ENCODE measurements at places on chromosomes 11 and 22. TPM values are rescaled to one million over a fixed set of nuclear protein-coding genes. Genes with fewer than 3 reads are reported as not detected.

Gene KIRREL3
- polyA plus RNA-seq = 0.96 TPM

Gene IGLL1
- polyA plus RNA-seq = 0.60 TPM

Gene KRTAP5-1
- 3.0 TPM for polyA plus RNA-seq

Gene YPEL1
- polyA plus RNA-seq = 4.1 TPM

Gene OR52H1
- not detected for polyA plus RNA-seq

Gene CDHR5
- polyA plus RNA-seq = 763 TPM

Gene AGBL2
- 10.6 TPM for polyA plus RNA-seq

Gene SLC22A9
- polyA plus RNA-seq = 0.04 TPM

- DNase-seq = no peak
These were observed 73.1 kb downstream of the ELP4 start for GRCh38 chr11:31582697-31583096.

GRCh38 chr11:116641561-116642045, 131.2 kb downstream of the BUD13 start:
- peak; percentile 25 for DNase-seq

GRCh38 chr11:117715801-117716200, 81.2 kb downstream of the DSCAML1 start:
- no peak for DNase-seq

GRCh38 chr11:1870721-1871466, 18.0 kb downstream of the LSP1 start:
- no peak for DNase-seq

DNA sequence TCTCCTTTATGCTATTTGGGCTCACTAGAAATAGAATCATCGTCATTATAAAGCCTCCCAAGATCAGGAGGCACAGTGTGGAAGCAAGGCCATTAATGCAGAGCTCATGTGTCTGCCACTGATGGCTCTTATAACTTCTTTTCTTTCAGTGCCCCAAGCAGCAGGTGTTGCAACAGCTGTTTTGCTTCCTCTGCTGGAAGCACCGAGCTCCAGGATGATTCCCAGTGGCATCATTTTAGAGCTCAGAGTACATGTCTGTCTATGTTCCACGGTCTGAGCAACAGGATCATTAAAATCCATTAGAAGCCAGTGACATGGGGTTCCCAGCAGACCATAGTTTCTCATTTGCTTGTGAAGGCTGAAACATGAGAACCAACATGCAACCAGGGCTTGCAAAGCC, 803.0 kb upstream of the FAT3 start:
- no peak for DNase-seq

DNA sequence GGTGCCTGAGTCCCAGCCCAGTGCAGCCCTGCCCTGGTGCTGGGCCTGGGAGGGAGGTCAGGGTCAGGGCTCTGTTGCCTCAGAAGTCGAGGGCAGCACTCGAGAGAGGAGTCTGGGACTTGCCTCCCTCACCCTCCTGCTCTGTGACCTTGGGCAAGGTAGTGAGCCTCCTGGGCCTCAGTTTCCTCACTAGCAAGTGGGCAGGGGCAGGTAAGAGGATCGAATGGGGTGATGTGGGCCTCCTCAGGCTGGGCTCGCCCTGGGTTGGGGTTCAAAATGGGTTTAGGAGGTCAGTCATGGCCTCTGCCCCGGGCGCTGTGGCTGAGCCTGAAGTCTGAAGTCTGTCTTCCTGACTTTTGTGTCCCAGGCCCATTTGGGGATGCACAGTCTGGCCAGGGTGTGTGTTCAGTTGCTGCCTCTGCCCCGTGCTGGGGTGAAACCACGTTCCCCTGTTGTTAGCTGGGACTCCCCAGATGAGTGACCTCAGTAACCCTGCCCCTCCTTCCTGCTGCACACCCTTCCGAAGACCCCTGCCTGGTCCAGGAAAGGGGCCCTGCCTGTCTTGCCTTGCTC, 40.9 kb upstream of the CELSR1 start:
- DNase-seq = peak; percentile 39

- no peak for DNase-seq
These were observed 40.5 kb upstream of the TPBGL start for GRCh38 chr11:75200051-75200450.

DNA sequence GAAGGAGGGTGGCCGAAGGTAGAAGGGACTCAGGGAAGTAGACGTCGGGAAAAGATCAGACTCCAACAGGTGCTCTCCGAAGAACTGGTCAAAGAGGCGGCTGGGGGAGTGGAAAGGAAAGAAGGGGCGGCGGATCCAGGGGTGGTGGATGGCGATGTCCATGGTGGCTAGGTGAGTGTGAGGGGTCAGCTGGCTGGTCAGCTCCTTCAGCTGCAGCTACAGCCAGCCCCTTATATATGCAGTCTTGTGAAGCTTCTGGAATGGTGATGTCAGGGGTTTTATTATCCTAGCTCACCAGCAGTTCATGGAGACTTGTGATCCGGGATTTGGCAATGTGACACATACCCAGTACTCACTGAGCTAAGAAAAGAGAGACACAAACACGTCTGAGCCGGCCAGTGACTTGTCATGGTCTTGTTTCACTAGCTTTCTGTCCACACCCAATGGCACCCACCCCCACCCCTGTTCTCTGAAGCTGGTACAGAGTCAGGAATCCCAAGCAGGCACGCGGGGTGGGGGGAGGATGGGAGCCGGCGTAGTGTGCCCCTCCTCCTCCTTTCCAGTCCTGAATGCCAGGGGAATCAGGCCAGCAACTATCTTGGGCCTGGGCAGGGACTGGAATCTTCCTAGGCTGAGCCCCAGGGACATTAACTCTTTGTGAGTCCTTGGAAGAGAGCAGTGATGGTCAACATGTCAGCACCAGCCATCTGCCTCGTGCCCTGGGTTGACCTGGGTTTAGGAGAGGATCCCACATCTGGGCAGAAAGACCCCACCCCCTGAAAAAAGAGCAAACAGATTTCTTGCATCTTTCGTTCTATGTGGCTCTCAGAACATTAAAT, at the start of gene CRYAB:
Gene CRYAB, minus strand, starts transcription at position 208 of the 839 bp plus-strand sequence. Its CDS starts 46 bp downstream, at position 162.
- DNase-seq = peak; percentile 70

DNA sequence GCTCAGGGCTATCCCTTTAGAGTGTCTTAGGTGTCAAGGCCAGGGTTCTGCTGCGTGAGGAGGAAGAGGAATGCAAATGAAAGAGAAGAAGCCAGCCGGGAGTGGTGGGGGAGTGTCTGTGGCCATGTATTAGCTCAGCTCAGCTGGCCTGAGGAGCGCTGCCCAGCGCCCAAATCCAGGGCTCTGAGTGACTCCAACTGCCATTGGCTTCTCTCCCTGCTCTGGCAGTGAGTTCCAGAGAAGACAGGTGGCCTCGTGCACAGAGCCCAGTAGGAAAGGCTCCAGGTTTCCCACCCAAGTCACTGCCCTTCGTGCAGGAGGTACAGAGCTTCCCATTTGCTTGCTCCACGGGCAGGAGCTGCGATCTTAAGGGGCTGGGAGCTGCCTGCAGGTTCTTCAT, 302.0 kb downstream of the KIRREL3 start:
- DNase-seq = no peak

- peak; percentile 4 for DNase-seq
These were observed 10.4 kb upstream of the MRPL17 start for GRCh38 chr11:6693342-6694228.

- no peak for DNase-seq
These were observed 50.5 kb downstream of the RAB30 start for GRCh38 chr11:83020942-83021779.

- no peak for DNase-seq
These were observed 151.7 kb downstream of the CEP164 start for GRCh38 chr11:117479372-117479771.

DNA sequence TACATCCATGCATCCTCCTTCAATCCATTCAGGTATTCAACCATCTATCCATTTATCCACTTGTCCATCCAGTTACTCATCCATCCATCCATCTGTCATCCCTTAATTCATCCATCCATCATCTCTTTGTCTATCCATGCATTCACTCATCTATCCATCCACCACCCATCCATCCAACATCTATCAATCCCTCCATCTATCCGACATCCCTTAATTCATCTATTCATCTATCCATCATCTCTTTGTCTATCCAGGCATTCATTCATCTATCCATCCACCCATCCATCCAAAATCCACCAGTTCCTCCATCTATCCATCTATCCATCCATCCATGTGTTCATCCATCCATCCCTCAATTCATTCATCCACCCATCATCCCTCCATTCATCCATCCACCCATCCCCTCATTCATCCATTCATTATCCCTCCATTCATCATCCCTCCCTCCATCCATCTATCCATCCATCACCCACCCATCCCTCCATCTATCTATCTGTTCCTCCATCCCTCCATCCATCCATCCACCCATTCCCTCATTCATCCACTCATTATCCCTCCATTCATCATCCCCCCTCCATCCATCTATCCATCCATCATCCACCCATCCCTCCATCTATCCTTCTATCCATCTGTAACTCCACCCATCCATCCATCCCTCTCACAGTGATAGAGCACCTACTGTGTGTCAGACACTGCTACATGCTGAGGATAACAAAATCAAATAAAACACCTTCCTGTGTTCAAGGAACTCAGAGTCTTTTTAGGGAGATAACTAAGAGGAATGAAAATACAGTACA, 1.5 kb upstream of the MB start:
- DNase-seq = no peak

DNA sequence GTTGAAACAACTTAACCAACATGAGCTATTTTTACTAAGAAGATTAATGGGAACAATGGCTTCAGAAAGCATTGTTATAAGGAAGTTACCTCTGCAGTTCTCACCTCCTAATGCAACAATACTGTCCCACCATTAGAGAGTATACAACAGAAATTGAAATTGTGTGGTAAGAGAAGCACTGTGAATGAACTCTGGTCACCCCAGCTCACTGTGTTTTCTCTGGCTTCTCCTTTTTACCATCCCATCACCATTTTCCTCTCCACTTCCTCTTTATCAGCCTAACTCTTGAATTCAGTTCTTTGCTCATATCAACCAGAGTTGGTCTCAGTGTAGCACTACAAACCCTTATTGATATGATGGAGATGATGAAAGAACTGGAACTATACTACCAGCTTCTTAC, 138.0 kb upstream of the POU2AF2 start:
- DNase-seq = no peak

DNA sequence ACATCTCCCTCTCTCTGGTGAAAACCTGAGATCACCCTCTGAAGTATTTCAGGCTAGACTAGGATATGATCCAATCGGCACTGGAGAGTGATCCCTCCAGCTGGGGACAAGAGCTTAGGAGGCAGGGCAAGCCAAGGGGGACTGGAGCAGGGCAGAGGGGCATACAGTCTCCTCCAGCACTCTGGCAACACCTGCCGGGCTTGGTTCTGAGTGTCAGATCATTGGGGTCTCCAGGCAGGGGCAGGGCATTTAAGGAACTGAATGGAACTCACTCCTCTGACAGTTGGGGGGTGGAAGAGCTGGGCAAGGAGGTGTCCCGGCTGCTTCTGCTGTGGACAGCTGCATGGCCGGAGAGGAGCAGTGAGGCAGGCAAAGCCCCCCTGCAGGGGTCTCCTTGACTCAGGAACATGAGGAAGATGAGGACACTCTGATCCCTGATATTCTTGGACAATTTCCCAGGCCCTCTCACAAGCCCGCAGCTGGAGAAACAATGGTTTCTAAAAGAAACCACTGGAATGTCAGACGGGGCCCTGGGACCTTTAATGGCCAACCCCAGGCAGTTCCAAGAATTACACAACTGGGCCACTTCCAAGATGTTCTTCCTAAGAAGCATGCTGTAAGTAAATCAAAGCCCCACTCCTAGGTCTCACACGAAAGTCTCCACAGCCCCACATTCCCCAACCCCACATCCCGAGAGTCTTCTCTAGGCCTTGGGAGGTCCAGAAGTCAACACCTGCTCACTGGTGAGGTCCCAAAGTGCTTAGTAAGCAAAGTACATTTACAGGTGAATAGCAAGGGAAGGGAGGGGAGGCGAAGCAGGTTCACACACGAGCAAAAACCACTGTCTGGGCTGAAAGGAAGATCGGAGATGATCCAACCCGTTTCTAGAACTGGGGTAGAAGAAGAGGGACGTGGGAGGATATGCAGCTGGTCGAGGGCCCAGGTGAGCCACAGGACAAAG, 1.2 kb upstream of the CCDC86 start:
- DNase-seq = peak; percentile 44

GRCh38 chr22:47171441-47172221, 409.2 kb downstream of the TBC1D22A start:
- DNase-seq = no peak

Measured in large intestine (tissue), 12 donors.